ENCODE measurements at places on chromosomes 1 and 21.

GRCh38 chr1:224587051-224587450 lies 29.1 kb upstream of the CNIH3 start:
- DNase-seq: no peak

DNA sequence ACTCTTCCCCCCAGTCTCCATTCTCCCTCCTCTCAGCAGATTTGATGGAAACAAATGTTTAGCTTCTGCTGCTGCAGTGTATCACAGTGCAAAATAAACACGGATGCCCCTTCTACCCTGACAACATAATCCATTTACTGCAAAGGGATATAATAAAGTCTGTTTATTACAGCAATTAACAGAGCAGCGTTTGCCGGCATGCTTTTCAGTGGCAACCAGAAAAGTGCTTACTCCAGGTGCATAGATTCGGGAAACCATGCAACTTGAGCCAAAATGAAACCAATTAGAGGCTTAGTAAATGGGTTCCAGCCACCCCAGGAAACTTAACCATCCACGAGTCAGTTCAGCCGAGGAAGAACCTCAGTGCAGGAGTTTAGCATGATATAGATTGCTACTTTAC lies 12.9 kb upstream of the LEMD1 start:
- no peak for DNase-seq

GRCh38 chr1:18569251-18569650 lies 61.4 kb upstream of the PAX7 start:
- DNase-seq: no peak

DNA sequence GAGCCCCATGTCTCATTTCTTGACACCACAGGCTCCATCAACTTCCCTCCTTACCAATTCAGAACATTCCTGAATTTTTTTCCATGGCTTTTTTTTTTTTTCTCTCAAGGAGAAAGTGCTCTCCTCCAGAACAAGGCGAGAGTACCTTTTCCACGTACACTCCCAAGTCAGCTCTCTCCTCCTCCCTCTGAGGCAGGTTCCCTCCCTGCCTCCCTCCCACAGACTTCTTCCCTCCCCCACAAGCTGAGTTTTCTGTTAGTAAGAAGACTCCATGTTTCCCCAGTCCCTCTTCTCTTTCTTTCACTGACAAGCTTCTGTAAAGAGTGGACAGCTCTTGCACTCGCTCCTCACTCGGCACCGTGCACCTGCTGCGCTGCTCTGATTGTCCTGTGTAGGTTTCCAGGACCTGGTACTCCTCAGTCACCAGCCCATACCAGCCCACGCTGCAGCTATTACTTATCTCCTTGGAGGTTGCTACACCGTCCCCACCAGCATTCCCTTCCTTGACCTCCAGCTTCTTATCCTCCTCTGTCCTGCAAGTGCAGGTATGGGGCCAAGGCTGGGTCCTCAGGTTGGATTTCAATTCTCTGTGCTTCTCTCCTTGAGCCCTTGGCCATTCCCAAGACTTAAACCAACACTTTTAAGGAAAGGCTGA lies 3.8 kb downstream of the TRAF5 start:
- DNase-seq: no peak

DNA sequence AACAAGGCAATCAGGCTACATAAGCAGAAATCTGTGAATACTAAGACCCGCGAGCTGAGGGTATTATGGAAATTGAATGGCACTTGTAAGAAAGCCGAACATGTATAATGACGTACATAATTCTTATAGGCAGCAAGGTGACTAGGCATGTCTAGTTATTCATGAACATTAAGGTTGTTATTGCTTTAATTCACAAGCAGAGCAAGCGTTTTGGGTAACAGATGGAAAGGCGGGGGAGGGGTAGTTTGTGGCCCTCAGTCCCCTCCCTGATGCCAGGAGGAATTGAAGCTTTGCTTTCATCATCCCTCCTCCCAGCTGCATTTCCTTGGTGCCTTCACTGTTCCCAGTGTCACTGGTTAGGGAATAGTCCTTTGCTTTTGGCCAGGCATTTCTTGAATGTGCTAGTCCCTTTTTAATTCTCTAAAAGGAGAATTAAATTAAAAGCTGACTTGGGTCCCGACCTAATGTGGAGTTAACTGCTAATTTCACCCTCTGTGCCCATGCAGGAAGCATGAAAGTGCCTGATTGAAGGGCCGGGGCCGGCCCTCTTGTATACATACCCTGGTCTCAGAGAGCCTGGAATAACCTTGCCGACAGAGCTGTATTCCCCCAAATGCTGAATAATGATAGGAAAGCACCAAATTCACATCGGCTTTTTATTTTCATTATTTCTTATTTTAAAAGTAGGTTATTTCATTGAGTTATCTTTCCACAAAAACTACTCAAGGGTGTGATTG lies 42.5 kb downstream of the RYR2 start:
- no peak for DNase-seq

DNA sequence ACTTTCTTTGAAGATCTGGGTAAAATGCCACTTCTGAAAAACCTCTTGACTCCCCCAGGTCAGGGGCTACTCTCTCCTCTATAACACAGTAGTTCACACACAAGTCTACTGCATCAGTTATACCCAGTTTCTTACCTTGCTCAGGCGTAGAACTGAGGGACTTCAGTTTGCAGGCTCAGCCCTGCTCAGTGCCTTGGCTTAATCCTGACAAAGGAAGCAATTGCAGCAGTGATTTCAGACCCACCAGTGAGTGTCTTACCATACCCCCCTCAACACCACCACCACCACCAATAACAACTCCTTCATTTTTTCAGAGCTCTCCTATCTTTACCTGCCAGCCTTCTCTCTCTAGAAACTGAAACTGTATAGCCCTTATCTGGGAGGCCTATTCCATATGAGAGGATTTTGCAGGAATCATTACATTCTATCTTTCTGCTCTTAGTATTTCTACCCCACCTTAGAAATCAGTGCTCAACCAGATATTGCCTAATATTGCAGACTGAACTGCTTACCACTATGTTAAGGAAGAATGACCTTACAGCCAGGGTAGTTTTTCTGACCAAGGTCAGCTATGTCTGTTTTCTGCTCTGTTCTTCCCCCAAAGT lies 105.5 kb upstream of the S1PR1 start:
- DNase-seq: no peak

DNA sequence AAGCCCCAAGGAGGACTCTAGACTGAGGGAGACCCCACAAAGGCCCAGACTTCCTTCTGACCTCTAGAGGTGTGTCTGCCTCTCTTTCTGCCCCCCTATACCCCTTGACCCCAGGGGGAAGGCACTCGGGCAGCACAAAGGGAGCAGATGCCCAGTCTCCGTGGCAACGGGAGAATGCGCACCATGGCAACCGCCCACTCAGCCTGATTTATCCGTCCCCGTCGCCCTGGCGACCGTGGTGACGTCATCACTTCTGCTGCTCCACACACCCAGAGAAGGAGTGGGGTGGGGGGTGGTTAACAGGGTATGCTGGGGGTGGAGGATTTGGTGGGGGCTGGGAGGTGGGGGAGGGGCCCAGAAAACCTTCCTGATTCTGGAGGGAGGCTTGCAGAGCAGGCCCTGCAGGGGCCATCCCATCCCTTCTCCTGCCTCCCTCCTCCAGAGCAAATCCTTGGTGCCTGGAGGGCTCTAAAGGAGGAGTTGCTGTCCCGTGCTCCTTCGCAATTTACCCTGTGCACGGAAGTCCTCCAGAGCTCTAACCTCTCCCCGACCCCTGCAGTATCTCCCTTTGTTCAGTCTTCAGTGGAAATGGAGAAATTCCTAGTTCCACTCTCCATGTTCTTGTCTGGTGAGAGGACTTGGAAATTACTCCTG lies 6.3 kb downstream of the CELF3 start:
- peak; percentile 2 for DNase-seq

GRCh38 chr1:209642816-209643215 lies 9.4 kb downstream of the LAMB3 start:
- no peak for DNase-seq

GRCh38 chr1:11831945-11832725 lies 15.4 kb downstream of the NPPA start:
- DNase-seq: no peak

DNA sequence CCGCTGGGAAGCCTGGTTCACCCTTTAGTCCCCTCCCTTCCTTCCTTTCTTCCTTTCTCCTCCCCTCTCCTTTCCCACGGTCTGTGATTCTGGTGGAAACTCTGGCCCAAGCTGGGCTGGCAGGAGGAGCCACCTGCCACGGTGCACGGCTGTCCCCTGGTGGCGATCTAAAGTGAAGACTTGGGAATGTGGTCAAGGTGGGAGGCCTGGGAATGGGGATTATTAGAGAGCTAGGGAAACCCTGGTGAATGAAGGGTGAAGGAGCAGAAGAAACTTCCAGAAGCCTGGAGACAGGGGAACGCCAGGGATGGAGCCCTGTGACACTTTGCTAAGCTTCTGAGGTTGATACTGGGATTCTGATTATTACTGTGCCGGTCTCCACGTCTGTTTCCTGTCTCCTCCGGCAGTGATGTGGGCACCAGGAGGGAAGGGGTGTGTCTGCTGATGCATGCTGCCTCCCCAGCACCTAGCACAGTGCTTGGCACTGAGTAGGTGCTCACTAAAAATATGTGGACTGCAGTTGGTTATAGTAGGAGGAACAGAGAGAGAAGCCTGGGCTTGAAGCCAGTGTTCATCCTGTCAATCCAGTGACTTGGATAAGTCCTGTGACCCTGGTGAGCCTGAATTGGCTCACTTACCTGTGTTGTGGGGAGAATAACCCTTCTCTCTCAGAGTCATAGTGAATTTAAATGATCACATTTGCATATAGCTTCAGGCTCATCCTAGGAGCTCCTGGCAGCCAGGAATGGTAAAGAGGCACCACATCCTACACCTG lies 71.2 kb upstream of the NBPF3 start:
- peak; percentile 44 for DNase-seq

GRCh38 chr1:56081736-56082135 lies 497.6 kb downstream of the PLPP3 start:
- DNase-seq: no peak

DNA sequence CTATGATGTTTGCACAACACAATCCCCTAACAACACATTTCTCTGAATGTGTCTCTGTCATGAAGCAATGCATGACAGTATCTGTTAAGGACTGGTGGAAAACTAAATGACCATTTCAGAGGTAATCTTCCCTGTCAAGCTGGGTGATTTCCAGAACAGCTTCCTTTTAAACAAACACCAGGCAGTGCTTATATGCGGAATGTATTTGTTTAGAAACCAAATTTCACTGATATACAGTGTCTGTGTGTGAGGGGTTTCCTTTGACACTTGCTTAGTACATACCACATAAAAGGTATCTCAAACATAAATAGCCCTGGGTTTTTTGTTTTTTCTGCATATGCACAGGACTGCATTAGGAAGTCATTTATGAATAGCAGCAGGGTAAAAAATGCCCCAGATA lies 95.6 kb downstream of the TGFBR3 start:
- no peak for DNase-seq

DNA sequence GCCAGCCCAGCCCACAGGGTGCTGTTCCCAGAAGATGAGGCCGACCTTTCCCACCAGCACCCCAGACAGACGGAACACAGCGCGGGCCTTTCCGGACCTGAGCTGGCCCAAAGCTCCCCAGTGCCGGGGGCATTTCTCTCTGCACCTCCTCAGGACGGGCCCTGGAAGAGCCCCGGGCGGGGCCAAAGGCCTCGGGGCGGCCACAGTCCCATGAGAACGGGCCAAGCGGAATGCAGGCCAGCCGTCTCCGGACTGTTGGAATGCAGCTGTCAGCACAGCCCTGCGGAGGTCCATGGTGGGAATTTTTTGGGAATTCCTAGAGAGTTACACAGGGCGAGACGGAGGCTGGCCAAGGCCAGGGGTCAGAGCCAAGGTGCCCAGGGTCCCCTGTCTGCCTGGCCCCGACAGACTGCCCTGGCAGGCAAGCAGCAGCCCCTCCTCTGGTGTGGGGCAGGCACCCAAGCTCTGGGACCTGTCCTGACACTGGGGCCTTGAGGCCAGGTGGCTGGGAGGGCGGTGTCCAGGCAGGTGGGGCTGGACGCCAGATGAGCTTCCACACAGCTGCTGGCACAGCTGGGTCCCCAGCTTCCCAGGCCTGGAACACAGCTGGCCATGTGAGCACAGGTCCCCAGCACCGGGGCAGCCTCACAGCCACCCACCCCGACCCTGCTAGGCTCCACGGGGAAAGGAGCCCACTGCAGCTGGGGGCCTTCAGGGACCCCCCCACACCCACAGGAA lies 63.0 kb downstream of the MEGF6 start:
- DNase-seq: no peak

DNA sequence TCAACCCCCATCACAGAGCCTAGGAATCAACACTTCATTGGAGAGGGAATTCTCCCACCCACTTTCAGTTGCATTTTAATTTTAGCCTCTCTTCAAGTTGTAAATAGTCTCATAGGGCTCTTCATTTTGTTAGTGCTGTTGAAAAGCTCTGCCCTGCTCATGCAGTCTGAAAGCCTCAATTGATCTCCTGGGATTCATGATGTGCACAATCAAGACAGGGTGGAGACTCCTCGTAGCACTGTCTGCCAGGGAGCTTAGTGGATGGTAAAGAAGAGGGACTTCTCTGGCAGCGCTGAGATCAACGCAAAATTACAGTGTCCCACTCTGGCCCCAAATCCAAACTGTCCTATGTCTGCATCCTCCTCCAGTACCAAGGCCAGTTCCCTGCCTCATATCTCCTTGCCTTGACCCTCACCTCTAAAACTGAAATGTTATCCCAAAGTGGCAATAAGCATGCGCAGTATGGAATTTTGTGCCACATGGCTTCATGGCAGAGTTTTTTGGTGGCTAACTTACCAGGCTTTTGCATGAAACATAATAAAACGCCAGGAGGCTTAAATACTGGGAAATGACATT lies 282.2 kb downstream of the CACNA1E start:
- DNase-seq: no peak

DNA sequence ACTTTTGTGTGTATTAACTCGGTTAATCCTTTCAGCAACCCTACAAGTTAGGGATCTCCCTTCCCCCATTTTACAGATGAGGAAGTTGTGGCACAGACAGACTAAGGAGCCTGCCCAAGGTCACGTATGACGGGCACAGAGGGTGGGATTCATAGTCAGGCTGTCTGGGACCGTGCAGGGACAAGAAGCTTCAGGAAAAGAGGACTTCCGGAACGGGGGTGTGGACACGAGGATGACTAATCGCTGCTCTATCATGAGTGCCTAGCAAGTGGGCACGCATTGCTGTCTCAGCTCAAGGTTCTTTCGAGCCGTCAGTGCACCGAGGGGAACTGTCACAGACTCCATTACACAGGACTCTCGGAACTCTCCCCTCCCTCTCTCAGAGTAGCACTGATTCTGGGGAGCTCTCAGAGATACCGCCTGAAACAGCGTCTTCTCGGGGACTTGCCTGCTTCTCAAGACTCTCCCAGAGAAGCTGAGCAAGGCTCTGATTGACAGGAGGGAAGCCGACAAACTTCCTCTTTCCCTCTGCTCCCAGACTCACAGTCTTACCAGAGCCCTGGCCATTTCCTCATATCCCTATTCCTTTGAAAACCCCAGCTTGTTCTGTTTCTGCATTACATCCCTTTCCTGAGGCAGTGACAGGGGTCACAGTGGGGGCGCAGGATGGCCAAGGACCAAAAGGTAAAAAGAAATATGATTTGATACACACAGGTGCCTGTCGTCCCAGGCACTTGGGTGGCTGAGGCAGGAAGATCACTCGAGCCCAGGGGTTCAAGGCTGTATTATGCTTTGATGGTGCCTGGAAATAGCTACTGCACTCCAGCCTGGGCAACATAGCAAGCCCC lies 14.4 kb downstream of the FHAD1 start:
- DNase-seq: peak; percentile 25
